ENCODE measurements at places on chromosomes 11 and 22.

GRCh38 chr11:46736146-46736545 lies 17.1 kb downstream of the F2 start:
- DNase-seq = no peak

DNA sequence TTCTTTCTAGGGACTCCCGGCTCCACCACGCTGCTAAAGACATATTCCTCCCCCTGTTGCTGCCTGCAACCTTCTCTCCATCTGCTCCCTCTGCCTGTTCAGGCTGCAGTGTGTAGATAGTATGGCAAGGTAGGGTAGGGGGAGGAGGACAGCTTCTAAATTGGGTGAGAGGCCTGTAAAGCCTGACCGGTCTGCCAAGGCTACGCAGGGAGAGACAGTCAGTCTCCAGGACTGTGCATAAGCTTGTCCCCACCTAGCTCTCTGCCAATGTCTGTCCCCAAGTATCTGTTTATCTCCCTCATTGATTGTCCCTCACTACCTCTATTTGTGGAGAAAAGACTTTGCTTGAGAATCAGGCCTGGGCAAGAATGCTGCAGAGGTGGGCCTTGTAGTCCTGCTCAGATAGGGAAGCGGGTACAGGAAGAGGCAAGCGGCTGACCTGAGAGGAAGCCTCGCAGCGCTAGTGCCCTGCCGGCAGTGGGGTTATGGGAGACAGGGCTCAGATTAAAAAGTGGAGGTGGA lies 871 bp upstream of the SEZ6L start:
- DNase-seq = no peak

- no peak for DNase-seq
Measured at GRCh38 chr22:48654492-48654891, 1173.2 kb downstream of the BRD1 start.

DNA sequence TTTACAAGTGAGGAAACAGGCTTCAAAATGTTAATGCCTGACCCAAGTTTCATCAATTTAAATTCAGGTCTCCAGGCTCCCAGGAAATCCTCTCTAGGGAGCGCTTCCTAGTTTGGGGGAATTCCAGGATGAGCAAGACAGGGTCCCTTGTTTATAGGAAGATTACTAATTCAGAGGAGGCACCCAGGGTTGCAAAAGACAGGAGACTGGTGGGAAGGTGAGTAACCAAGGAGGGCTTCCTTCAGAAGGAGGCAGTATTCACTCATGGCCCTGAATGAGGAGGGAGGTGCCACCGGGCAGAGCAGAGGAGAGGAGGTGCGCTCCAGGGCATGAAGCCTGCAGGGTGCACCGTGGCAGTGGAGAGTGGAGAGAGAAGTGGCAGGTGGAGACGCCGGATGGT lies 1.6 kb downstream of the TMEM132A start:
- DNase-seq = no peak

DNA sequence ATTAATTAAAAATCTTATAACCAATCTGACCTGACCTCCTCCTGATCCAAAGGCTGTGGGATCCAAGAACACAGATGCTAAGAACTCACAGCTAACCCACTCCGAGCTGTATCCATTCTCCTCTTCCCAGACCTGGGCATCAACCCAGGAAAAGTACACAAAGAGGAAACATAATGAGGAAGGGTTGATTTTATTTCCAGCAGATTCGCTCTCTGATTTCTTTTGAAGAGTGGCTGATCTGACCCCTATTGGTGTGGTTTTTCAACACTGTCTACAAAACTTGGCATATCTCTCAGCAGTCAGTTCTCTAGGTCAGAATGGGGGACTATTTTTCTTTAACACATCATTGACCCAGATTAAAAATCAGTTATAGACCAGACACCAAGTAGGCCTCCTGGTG lies 201.9 kb upstream of the UBASH3B start:
- no peak for DNase-seq

- no peak for DNase-seq
Measured at GRCh38 chr22:30432096-30432495, 6.5 kb downstream of the MTFP1 start.

DNA sequence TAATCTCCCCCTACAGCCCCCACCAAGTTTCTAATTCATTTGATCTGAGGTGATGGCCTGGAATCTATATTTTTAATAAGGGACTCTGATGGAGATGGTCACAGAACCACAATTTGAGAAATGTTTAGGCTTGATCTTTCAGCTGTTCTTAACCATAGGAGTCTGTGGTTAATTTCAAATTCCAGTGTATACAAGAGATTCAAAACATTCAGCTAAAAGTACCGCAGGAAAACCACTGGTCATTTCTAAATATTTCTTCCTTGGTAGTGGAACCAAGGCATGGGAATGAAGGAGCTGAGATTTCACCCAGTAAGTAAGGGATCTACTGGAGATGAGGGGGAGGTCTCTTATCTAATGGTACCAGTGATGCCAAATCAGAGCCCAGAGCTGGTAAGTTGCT lies 18.3 kb upstream of the GALNT18 start:
- no peak for DNase-seq

GRCh38 chr11:83785942-83786341 lies 499.8 kb upstream of the CCDC90B start:
- no peak for DNase-seq

DNA sequence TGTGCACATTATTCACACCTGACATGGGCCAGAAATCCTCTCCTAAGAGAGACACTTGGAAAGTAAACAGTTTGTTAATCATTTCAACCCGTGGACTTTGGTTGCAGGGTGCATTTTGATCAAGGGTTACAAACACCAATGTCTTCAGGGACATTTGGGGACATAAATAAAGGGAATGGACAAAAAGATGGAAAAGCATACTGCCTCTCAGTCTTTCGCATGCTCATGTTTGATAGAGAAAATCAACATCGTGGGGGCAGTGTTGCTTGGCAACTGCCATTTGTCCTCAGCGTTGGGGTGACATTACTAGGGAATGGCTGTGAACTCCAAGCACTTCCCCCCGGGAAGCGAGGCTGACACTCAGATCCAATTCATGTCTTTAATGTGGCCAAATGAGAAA lies 114.7 kb upstream of the OR4B1 start:
- no peak for DNase-seq

DNA sequence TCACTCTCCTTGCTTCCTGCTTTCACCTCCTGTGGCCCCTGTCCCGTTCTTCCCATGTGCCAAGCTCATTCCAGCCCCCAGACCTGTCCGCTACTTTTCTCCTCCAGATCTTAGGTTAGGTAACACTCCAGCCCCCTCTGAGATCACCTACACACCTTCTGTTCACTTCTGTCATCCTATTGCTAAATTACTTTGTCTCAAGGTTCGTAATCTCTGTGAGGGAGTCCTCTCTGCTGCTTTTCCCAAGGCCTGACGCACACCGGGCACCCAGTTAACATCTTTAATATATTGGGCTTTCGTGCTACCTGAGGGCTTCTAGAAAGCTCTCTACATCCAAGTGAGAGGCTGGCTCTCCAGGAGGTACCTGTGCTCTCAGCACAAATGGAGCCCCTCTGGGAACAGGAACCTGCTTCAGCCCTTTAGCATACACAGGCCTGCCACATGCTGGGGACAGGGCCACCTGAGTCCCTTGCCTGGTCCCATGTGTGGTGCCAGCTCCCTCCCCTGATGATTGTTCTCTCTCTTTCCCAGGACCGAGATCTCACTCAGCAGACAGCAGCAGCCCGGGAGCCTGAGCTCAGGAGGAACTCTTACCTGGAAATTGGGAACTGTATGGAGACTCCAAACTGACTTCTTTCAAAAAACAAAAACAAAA lies 8.5 kb downstream of the C22orf31 start:
- DNase-seq = no peak

DNA sequence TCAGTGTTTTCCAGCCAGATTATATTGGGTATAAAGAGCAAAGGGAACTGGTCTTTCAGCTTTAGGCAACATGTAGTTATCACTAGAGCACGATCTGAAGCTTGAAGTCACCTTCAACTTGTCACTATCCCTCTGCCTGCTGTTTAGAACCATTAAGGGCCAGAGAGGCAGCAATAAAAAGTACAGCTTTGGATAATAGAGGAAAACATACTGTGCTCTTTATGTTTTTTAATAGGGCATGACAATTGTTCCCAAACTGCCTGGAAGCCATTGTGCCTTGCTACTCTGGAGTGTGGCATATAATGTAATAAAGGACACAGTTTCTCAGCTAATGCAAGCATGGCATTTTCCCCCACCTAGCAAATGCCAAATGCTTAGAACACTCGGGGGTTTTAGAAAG lies 1912.0 kb upstream of the RAG2 start:
- no peak for DNase-seq

- DNase-seq = no peak
Measured at GRCh38 chr22:32020117-32020516, 22.9 kb upstream of the SLC5A1 start.

DNA sequence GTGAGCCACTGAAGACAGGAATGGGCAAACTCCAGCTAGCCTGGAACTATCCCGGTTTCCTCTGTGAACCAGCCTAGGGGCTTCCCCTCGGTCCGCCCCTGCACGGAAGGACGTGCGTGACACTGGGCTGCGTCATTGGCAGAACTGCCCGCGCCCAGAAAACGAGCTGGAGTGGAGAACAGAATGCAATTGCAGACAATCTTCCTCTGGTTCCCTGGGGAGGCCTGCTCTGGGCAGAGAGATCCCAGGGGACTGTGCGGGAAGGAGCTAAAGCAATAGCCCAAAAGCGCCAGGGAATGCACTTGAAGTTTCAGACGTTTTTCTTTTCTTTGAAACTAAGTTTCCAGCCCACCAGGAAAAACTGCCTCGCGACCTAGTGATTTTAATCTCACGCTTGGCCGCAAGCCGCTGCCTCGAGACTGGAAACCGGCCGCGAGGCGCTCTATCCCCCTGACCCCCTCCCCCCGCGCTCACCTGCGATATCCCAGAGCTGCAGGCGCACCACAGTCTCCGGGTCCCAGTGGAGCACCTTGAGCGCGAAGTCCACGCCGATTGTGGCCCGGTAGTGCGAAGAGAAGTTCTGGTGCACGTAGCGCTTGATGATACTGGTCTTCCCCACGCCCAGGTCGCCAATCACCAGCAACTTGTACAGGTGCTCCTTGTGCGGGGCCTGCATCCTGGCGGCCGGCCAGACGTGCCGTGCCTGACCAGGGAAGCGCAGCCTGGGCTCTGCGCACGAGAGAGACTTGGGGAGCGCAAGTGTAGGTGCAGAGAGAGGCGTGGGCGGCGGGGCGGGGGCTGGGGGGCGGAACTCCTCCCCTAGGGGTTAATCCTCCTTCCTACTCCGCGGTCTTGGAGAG lies at the start of gene RAB38:
TSS of gene RAB38 (minus strand) at position 735 of the 860 bp plus-strand sequence. CDS start at position 676, 59 bp downstream.
- DNase-seq = no peak

- no peak for DNase-seq
Measured at GRCh38 chr11:104095791-104096190, 59.4 kb downstream of the DDI1 start.

- no peak for DNase-seq
Measured at GRCh38 chr11:108803776-108804175, 138.9 kb downstream of the DDX10 start.

DNA sequence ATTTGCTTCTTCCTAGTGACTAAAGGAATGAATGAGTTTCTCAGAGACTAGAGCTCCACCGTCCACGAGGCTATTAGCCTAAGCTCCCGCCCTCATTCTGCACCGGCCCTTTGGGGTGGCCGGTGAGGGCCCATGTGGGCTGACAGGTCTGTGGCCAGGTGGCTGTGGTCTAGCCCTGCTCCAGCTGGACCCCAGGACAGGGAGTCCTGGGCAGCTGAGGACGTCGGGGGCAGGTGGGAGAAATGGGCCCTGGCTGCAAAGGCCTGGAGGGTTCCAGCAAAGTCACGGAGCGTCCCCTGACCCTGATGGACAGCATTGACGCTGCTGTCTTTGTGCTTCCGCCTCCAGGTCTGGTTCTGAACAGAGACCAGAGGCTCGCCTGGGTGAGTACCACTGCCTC lies 12.2 kb downstream of the SERHL2 start:
- no peak for DNase-seq

- DNase-seq = peak; percentile 18
Measured at GRCh38 chr11:74929431-74930363, 19.2 kb downstream of the XRRA1 start.

GRCh38 chr22:36373258-36373579 lies 14.5 kb downstream of the MYH9 start:
- no peak for DNase-seq

- no peak for DNase-seq
Measured at GRCh38 chr22:37427135-37427710, at the start of gene ELFN2. Gene ELFN2, minus strand, starts transcription at chr22:37427479. Its CDS starts 51,945 bp downstream, at chr22:37375534.

GRCh38 chr11:122007601-122008071 lies 108.4 kb downstream of the BLID start:
- DNase-seq = no peak

DNA sequence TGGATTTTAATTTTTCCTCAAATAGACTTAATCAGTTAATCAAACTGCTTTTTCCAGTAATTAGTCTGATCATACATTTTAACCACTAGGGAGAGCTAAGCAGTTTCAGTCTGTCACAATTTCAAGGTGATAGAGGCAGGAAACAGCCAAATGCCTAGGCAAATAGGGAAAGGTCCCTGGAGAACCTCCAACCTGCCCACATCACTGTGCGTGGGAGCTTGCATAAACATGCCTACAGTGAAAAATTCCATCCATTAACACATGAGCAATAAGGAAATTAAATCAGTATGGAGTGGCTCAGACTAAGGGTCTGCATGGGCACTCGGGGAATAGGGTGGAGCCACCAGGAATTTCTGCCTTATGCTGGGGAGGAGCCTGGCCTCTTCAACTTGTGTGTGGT lies 74.6 kb downstream of the AASDHPPT start:
- no peak for DNase-seq

- DNase-seq = no peak
Measured at GRCh38 chr11:108693852-108694251, 29.0 kb downstream of the DDX10 start.

DNA sequence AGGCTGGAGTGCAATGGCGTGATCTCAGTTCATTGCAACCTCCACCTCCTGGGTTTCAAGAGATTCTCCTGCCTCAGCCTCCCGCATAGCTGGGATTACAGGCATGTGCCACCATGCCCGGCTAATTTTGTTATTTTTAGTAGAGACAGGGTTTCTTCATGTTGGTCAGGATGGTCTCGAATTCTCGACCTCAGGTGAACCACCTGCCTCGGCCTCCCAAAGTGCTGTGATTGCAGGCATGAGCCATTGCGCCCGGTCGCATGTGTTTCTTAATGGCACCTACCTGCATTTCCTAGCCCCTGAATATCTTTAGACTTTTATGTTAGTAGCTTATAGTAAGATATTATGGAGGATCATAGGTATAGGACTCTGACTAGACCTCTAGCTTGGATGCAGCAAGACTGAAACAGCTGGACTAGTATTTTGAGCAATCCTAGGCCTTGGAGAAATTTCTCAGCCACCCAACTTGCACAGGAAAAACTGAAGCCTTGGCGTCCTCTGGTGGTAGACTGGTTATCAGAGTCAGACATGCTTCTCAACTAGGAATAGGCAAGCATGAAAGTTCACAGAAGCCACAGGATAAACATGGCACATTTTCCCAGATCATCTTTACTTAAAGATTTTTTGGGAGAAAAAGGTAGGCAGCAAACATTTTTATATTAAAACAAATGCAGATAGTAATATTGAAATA lies 22.7 kb upstream of the C1QTNF4 start:
- DNase-seq = no peak

- no peak for DNase-seq
Measured at GRCh38 chr22:48753381-48753730, 1074.3 kb downstream of the BRD1 start.

GRCh38 chr11:127137771-127138280 lies 137.3 kb upstream of the KIRREL3 start:
- no peak for DNase-seq

- DNase-seq = peak; percentile 59
Measured at GRCh38 chr22:20456064-20456721, 18.6 kb upstream of the SCARF2 start.

Measured in T-helper 17 cell (primary cell).